ENCODE measurements at places on chromosomes 2 and 18. TPM values are rescaled to one million over a fixed set of nuclear protein-coding genes. Genes with fewer than 3 reads are reported as not detected.

PPP1CB gene
- 181 TPM for polyA plus RNA-seq

ABCG8 gene
- polyA plus RNA-seq = 0.84 TPM

C2orf78 gene
- polyA plus RNA-seq = not detected

LRRTM4 gene
- polyA plus RNA-seq = 1.9 TPM

HADHB gene
- 153 TPM for polyA plus RNA-seq

COBLL1 gene
- polyA plus RNA-seq = 101 TPM

TUBA3D gene
- 1.8 TPM for polyA plus RNA-seq

TTL gene
- polyA plus RNA-seq = 41.1 TPM

SULT6B1 gene
- 0.35 TPM for polyA plus RNA-seq

SKOR2 gene
- not detected for polyA plus RNA-seq

DNA sequence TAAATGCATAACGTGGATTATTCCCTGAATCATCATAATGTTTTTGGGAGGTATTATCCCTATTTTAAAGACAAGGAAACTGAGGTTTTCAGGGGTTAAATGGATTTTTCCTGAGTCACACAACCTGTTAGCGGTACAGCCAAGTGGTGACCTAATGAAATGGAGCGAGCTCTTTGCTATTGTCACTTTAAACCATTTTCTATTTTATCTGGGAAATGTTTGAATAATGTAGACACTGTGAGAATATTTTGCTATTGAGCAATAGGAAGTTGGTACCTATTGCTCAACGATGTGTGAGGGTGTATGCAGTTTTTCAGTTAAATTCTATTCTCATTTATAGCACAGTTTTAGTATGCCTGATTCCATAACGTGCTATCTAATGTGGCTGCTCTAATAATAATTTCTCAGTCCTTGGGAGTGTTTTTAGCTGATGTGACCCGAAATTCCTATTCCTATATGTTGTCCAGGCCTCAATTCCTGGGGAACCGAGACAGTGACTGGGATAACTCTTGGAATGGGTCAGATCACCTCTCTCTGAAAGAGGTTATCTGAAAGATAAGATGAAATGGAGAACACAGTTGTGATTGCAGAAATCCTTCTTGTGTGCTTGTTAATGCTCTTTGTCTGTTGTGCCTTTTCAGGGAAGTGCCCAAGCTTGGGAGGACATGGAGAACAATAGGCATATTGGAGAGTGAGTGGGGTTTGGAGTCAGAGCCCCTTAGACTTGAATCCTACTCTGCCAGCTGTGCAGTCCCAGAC is 38.4 kb downstream of the ABCB11 start:
- no peak for DNase-seq

GRCh38 chr2:239341146-239341732 is 59.6 kb downstream of the HDAC4 start:
- DNase-seq = no peak

DNA sequence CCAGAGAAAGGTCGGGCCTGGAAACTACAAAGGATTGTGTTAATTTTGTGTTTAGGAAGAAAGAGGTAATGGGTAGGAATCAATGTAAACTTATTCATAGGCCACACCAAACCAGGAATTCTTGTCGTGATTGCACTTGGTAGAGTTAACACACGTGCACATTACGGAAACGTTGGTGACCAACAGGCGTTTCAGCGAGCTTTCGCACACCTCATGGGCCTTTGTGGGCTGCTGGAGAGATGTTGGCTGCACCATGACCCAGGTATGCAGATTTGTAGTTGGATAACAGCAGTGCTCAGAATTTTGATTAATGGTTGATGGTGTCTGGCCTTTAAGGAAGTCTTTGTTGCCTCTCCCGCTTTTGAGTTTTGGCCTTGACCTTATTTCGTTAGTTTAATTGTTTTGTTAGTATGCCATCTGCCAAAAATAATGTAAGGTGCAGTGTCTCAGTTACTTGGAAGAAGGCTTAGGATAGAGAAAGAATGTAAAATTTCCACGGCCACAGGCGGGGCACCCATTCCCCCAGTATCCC is 1.9 kb downstream of the ZNF236 start:
- DNase-seq = no peak

DNA sequence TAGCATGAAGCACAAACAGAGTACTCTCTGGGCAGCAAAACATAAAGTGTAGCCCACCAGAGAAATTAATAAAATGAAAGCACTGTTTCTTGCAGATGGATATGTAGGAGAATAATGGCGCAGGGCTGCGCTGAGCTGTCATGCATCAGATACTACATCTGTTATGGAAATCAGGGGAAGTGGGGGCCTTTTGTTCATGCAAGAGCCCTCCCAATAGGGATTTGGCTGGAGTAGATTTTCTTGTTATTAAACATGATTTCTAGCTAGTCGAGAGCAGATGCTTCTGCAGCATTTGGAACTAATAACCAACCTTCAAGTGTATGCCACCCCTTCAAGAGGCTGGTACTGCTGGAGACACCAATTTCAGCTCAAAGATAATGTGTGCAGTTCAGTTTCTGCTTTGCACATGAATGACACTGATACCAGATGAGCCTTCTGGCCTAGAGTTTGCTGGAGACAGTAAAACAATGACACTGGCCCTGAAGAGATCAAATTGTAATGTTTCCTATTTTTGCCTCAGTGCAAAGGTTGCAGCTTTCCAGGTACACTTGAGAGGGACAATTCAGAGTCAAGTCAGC is 58.0 kb downstream of the RND3 start:
- no peak for DNase-seq

GRCh38 chr2:163269374-163270021 is 430.9 kb upstream of the KCNH7 start:
- no peak for DNase-seq

DNA sequence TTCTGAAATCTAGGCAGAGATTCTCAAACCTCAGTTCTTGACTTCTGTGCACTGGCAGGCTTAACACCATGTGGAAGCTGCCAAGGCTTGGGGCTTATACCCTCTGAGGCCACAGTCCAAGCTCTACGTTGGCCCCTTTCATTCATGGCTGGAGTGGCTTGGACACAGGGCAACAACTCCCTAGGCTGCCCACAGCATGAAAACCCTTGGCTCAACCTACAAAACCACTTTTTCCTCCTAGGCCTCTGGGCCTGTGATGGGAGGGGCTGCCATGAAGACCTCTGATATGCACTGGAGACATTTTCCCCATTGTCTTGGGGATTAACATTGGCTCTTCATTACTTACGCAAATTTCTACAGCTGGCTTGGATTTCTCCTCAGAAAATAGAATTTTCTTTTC is 46.7 kb downstream of the TANC1 start:
- DNase-seq = no peak

DNA sequence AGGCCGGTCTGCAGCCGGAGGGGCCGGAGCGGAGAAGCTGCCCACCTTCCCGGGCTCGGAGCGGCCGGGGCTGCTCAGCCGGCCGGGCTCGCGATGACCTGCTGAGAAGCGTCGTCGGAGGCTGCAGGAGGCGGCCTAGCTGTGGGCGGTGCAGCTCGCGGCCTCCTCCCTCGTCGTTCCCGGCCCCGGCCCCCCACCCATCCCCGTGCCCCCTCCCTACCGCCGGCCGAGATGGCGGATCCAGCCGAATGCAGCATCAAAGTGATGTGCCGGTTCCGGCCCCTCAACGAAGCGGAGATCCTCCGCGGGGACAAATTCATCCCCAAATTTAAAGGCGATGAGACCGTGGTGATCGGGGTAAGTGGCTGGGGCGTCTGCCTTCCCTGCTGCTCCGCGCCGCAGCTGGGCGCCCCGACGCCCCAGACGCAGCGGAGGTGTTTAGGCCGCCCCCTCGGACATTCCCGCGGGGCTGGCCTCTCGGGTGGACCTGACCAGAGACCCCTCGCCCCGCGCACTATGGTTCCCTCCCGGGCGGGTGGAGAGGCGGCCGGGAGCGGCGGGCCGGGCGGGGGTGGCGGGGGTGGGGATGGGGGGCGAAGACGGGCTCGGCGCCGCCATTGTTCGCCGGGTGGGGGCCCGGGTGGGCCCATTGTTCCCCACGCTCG is 492 bp downstream of the KIF5C start:
- DNase-seq = no peak

DNA sequence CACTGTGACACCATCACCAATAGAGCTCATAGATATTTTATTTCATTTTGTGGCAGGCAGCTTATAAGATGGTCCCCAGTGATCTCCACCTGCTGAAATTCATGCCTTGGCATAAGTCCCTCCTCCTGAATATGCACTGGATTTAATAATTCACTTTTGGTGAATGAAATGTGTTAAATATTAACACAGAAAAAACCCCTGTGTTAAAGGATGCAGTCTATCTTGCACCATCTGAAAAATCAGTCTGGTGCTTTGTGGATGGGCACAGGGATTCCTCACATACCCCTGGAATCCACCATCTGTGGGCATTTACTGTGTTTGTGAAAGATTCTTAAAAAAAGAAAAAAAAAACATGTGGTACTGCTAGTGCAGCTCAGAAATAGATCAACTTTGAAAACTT is 26.1 kb upstream of the WIPF1 start:
- DNase-seq = no peak

DNA sequence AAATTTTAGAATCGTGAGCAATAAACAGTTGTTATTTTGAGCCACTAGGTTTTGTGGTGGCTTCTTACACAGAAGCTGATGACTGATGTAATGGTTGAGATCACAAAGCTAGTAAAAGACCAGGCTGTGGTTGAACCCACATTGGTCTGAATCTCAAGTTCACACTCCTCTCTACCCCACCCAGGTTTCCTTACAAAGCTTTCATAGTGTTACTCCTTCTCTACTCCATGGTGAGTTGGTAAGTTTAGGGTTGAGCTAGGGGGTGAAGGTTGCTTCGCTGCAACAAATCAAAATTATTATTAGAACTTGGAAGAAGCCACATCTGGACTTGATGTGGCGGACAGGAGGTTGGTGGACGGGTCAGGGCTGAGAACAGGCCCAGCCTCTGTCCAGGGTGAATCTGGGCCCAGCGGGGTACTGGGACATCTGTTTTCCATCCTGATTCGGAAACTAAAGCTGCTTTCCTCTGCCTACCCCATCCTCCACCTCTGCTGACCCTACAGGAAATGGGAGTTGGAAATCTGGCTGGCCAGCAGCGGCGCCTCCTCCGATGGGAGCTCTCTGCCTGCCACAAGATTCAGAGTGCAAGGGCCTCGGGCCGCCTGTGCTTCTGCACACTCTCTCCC is 86.3 kb downstream of the ZFP36L2 start:
- peak; percentile 53 for DNase-seq

DNA sequence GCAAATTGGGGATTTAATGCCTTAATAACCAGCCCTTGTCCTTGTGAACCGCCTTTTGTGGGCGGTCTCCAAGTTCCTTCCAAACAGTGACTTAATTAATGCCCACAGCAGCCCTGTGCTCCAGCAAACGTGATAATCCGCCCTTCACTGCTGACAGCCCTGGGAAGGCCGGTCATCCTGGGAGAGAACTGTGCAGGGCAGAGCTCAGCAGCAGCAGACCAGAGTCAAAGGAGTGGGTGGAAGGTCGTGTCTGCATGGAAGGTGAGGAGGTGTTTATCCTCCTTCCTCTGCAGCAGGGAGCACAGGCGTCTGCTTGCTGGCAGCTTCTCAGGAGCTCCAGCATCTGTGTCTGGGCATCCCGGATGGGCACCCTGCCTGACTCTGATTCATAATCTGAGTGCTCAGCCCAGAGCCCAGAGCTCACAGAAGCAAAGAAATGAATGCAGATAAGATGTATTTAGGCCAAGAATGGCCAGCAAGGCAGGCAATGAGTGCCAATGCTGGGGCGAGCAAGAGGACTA is 270.0 kb upstream of the PXDN start:
- no peak for DNase-seq

- DNase-seq = no peak
These were observed 15.2 kb downstream of the TSPYL6 start for GRCh38 chr2:54240515-54241469.

GRCh38 chr2:162591403-162592083 is 247.0 kb downstream of the KCNH7 start:
- DNase-seq = no peak

- DNase-seq = no peak
These were observed 35.4 kb upstream of the ITGAV start for GRCh38 chr2:186554429-186554828.

DNA sequence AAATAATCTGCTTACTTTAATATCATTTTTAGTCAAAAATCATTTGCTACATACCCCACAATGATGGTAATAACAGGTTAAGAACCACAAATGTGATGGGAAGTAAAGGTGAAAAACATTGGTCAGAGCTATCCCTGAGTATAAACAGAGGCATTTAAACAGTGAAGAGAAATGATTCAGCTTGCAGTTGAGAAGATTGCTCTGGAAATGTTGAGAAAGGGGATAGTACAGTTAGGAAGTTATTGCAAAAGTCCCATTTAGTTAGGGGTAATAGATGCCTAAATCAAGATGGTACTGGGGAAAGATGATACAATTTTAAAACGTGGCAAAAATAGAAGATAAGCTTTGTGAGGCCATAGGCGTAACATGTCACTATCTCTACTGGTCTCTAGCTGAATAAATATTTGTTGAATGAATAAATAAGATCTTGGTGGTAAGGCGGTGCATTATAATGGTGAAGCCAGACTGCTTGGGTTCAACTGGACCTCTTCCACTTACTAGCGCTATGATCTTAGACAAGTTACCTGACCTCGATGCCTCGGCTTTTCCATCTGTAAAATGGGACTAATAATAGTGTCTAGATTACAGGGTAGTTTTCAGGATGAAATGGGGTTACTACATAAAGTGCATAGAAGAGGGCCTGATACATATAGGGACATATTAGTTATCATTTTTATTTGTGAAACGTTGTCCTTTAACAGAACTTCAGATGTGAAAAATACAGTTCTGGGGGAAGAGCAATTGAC is 2.0 kb upstream of the BZW1 start:
- DNase-seq = no peak

- DNase-seq = no peak
These were observed 536 bp upstream of the SLC25A12 start for GRCh38 chr2:171894612-171894947.

- DNase-seq = no peak
These were observed 57.3 kb downstream of the VIT start for GRCh38 chr2:36753706-36754221.

DNA sequence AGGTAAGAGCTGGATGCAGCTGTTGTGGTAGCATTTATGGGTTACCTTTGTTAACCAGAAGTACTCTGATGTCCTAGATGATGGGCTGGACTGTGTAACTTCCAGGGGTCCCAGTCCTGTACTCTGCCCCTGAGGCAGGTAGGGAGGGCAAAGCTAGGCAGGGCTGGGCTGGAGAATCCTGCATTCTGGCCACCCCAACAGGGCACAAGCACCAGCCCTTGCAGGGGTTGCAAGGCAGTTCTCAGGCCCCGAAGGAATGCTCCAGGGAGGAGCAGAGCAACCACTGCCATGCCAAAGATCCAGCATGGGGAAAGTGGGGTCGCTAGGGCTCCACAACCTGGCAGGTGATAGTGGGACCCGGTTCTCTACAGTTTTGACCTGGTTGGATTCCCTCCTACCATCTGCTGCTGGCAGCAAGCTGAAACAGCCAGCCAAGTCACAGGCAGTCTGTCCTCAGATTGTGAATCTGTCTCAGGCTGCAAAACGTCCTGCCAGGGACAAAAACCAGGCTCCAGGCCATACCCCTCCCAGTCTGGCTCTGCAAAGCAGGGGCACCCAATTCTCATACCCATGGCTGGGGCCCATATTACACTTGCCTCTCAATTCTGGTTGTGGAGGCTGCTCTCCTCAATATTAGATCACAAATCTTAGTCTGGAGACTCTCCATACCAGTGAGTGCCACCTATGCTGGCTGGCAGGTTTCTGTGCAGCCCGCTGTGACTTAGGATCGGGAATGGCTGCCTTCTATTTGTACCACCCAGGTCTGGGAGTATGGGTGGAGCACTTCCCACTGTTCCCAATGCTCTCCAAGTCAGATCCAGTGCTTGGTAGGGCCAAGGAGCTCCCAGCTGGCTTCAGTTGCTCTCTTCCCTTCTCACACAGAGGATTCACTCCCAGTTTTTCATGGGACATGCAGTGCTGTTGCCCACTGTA is 61.1 kb downstream of the SMCHD1 start:
- no peak for DNase-seq

All from renal cortex interstitium (tissue), 15 donors.